ENCODE measurements at places on chromosomes 13 and 19.

- no peak for DNase-seq
These were observed 66.1 kb downstream of the ATP7B start for GRCh38 chr13:51945149-51945548.

GRCh38 chr13:98619556-98619955, 42.6 kb upstream of the STK24 start:
- no peak for DNase-seq

DNA sequence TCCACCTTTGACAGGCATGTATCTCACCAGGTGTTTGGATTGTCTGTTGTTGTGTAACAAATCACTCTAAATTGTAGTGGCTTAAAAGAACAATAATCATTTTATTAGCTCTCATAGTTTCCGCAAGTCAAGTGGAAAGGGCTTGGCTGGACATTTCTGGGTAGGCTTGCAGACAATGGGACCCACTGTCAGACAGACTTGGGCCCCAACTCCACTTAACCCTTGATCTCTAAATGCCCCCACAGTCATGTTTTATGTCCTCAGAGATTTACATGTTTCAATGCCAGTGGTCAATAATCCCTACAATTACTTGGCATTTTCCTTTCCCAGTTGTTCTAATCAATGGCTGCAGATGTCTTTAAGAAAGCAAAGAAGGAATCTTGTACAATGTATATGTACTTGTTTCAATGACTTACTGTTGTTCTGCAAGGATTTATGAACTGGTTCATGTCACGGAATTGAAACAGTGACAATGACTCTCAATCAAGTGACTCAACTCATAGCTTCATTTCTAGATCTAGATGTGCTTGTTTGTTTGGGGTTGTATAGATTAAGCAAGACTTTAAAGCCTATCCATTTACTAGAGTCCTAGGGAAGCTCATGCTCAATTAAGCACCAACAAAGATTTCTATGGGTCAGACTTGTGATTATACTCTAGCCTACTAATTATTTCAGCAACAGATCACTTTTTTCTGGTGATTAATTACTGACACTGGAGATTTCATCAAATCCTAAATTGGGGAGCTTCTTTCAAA, 510.1 kb upstream of the NBEA start:
- DNase-seq, result no peak

- DNase-seq, result no peak
These were observed 10.1 kb upstream of the TIMM44 start for GRCh38 chr19:7953576-7953975.

DNA sequence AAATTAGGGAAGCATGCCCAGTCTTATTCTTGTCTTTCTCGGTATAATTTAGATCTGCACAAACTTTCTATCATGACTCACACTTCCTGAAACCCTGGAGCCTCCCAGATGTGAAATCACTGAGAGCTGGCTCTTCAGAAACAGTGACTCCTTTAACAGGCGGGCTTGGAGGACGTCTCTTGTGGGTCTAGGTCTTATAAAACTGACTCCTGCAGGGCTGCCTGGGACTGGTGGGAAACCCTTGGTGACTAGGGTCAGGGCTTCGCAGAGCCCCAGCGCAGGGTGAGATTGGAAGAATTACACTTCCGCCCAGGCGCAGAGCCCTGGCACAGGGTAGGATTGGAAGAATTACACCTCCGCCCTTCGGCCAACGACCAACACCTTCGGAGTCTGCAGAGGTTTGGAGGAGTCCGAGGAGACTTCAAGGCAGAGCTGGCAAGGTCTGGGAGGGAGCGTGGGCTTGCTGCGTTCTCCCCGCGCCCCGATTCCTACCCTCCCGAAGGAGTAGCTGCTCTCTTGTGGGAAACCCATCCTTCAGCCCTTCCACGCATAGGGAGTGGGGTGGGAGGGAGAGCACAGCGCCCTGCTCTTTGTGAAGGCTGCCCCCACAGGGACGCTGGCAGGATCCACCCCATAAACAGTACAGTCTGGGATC, 43.4 kb upstream of the MAP3K10 start:
- DNase-seq, result peak; percentile 6

DNA sequence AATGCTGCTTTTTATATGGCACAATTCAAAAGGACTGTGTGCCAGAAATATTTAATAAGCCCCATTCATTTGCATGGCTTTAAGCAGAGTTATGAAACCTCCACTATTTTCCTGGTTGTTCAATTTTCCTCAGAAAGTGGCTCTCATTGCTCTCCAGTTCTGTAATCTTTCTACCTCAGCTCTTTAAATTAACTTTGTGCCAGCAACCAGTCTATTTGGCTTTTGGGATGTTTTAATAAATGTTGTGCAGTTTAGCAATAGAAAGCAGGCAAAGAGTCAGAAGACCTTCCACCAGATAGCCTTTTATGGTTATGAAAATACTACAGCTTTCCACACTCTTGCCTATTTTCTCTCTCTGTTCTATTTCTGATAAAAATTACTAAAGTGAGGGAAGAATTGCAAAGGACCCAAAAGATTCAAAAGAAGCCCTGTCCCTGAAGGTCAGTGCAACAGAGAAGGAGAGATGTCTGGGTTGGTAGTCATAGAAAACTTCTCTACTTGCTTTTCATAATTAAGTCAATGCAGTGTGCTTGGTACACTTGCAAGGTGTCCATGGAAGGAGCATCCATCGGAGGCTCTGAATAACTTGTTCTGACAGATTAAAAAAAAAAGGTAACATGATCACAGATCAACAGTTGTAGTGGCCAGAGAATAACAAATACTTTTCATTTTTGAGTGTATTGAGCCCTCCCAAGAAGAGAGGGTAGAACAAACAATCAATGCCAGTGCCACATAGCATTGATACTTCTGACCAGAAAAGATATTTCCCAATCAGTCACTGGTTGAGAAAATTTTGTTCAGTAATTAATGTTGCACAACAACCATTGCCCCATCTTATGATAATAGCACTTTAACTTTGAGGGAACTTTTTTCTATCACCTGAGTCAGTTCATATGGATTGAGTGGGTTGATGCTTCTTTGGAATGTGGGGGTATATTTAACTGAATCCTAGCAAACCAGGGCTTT, 48.4 kb upstream of the SPRY2 start:
- no peak for DNase-seq

GRCh38 chr13:23655321-23655720, 85.1 kb downstream of the TNFRSF19 start:
- no peak for DNase-seq

GRCh38 chr13:104408733-104409132, 1342.5 kb upstream of the SLC10A2 start:
- DNase-seq, result no peak

DNA sequence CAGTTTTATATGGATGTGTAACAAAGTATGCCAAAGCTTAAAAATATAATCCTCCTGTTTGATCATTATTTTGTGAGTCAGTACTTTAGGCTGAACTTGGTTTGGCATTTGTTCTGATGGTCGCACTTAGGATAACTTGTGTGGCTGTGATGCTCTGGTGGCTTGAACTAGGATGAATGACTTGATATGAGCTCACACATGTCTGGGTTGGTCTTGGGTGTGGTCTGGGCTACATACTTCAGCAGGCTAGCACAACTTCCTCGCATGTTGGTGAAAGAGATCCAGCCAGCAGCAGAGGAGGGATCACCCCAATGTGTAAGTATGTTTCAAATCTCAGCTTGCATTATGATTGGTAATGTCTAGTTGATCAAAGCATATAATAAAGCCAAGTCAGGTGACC, 969.1 kb upstream of the PCDH9 start:
- no peak for DNase-seq

GRCh38 chr13:20378721-20379120, 146.6 kb upstream of the GJB6 start:
- DNase-seq, result no peak
